CD4-positive, alpha-beta T cell treated with Interleukin-2 at 100 ng/mL for 4 hours (primary cell): ENCODE measurements at places on chromosomes 12 and 14.

DNA sequence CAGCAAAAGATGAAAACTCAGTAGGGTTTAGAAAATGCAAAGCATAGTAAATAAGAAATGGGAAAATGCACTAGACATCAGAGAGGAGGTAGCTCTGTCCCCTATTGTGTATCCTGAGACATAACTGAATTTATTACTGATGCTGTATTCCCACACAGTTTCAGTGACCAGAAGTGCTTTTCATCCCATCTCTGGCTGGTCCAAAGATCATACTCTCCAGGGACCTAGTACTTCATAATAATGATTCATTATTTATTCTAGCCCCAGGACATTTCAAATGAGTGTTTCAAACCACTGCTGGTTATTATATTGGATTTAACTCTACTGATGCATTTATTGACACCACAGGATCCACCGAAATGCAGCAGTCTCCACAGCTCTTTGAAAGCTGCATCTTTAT lies 163.3 kb downstream of the PAWR start:
- DNase-seq, result no peak

GRCh38 chr14:21467616-21468015 lies 9.1 kb downstream of the RAB2B start:
- DNase-seq, result no peak

- DNase-seq, result no peak
Measured at GRCh38 chr14:95961481-95961880, 77.7 kb upstream of the C14orf132 start.

- DNase-seq, result no peak
Measured at GRCh38 chr12:25852792-25853191, 105.7 kb upstream of the RASSF8 start.

GRCh38 chr14:50954811-50955372 lies 10.6 kb upstream of the PYGL start:
- DNase-seq, result peak; percentile 13

DNA sequence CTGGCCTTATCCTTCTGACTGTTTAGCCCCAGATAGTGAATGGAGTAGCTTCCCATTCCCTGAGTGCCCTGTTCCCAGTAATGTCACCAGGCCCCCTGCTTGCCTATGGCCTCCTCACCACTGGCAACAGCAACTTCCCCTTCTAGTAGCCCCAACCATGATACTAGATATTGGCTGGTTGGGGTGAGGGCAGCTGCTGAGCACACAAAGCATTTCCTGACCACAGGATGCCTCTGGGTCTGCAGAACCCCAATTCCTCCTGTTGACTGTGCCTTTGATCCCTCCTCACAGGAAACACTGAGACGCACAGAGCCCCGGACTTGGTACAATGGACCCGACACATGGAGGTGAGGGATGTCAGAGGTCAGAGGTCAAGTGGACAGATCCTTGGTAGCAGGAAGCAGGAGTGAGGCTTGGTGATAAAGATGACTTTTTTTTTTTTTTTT lies 597 bp downstream of the SOAT2 start:
- DNase-seq, result no peak

GRCh38 chr12:12349711-12350665 lies at the start of gene MANSC1:
TSS of gene MANSC1 (minus strand) at chr12:12350242. CDS start at chr12:12343314, 6,928 bp downstream.
- peak; percentile 37 for DNase-seq

DNA sequence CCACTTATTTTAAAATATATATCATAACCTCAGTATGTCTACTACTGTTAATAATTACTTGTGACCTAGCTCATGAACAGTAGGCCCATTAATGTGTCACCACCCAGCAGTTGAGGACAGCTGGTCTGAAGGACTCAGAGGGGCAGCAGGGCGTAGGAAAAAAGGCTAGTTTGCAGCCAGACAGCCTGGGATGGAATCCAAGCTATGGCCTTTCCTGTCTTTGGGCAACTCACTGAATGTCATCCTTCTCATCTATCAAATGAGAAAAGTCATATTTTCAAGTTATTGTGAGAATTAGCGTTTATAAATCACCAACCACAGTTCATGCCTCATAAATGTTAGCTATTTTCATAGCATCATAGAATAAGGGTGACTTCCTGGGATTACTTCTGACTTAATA lies 12.3 kb downstream of the DENND5B start:
- no peak for DNase-seq

GRCh38 chr14:66254038-66254437 lies 232.1 kb upstream of the CCDC196 start:
- no peak for DNase-seq

DNA sequence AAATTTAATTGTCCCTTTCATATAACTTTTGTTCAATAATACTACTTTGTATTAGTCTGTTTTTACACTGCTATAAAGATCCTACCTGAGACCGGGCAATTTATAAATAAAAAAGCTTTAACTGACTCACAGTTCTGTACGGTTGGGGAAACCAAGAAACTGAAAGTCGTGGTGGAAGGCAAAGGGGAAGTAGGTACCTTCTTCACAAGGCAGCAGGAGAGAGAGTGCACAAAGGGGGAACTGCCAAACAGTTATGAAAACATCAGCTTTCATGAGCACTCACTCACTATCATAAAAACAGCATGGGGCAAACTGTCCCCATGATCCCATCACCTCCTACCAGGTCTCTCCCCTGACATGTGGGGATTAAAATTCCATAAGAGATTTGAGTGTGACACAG lies 1069.0 kb downstream of the FSCB start:
- no peak for DNase-seq

GRCh38 chr12:127620735-127621355 lies 646.1 kb upstream of the TMEM132C start:
- no peak for DNase-seq

DNA sequence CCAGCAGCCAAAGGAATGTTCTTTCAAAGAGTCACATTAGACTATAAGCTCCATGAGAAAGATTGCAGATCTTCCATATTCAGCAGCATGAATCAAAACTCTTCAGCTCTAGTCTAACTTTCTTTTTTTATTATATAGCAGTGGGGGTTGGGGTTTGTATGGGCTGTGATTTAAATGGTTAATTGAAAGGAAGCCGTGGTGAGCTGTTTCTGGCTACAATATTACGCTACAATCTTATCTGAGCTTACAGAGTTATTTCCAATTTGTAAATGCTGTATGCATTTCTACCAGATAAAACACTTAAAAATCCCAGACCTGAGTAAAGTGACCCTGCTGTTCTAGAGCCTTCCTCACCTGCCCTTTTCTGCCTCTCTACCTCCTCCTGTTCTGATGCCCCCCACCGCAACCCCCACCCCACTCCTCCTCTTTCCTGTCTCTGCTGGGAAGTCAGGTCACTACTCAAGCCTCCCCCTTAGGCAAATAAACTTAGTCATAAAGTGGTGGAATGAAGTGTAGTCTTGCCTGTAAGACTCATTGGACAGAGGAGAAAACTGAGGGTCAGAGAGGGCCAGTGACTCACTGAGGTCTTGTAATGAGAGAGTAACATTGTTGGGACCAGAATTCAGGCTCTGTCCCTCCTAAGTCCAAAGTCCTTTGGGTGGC lies 1089.5 kb downstream of the BCL11B start:
- peak; percentile 37 for DNase-seq

- no peak for DNase-seq
Measured at GRCh38 chr12:3261782-3262359, 184.7 kb downstream of the TSPAN9 start.

DNA sequence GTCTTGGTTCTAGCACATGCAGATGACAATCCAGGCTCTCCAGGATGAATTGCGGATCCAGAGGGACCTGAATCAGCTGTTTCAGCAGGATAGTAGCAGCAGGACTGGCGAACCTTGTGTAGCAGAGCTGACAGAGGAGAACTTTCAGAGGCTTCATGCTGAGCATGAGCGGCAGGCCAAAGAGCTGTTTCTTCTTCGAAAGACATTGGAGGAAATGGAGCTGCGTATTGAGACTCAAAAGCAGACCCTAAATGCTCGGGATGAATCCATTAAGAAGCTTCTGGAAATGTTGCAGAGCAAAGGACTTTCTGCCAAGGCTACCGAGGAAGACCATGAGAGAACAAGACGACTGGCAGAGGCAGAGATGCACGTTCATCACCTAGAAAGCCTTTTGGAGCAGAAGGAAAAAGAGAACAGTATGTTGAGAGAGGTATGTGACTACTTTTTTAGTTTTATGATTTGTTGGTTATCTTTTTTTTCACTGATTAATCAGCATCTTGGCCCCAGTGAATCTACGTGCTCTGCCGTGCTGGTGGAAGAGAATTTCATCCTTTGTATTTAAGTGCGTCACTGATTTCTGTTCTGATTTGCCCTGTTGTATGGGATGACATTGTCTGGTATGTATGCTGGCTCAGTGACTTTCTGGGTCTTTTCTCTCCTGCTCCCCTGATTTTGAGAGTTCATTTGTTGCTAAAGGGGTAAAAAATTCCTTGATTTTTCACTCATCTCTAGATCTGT lies 92.3 kb downstream of the ERC1 start:
- no peak for DNase-seq

DNA sequence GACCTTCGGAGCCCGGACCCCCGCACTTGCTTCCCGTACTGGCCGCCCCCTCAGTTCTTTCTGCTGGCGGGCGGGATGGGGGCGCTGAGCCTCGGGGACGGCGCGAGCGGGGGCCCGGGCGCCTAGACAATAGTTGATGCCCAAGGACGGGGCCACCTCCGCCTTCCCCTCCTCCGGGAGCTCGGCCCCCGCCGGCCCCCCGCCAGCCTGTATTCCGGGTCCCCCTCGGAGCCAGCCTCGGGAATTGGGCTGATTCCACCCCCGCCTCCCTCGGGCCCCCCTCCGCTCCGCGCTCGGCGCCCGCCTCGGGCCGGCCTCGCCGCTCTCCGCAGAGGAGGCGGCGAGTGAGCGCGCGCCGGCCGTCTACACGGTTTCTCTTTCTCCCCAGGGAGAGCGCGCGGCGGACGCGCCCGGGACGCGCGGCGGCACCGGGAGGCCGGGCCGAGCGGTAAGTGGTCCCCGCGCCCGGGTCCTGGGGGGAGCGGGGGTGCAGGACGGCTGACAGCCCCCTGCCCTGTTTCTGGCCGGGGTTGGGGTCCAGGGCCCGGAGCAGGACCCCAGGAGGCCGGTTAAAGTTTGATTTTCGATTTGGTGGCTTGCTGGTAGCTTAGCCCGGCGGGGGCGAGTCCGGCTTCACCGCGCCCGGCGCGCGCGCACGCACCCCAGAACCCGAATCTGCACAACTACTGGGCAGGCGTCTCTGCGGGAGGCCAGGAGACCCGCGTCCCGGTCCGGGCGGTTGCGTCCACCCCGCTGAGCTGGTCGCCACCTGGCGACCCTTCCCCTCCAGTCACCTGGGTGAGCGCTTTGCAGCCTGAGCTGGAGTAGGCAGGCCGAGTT lies 413.7 kb downstream of the PCNX1 start:
- peak; percentile 59 for DNase-seq

GRCh38 chr12:87074781-87075180 lies 818.6 kb upstream of the MGAT4C start:
- DNase-seq, result no peak

- no peak for DNase-seq
Measured at GRCh38 chr14:70708717-70709570, 67.2 kb downstream of the TTC9 start.

DNA sequence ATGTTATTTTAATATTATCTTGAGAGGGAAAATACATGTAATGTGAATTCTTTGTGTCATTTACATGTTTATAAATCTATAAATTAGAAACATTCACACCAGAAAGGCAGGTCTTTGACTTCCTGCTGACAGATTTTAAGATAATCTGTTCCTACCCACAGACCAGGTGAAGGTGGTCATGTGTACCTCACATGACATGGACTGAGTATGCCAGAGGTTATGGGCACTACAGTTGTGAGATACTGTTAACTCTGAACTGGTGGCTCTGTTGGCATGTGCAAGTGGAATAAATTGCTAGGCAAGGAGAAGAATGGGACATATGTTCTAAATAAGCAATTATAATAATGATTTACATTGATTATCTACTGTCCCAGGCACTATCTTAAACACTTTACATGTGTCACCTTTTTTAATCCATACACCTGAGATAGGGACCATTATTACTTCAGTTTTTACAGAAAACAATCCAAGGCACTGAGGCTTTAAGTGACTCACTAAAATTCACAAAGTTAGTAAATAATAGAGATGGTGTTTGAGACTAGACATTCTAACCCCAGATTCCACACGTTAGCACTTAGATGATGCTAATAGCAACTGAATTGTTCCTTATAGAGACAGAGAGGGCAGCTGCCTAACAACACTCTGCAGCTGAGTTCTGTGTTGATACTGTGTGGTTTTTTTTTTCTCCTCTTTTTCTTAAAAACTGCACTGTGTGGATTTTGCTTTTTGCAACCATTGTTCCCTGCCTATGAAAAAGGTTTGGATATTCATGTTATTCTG lies 23.8 kb downstream of the SLC16A7 start:
- DNase-seq, result no peak

GRCh38 chr12:82034769-82035168 lies 275.6 kb upstream of the PPFIA2 start:
- no peak for DNase-seq

DNA sequence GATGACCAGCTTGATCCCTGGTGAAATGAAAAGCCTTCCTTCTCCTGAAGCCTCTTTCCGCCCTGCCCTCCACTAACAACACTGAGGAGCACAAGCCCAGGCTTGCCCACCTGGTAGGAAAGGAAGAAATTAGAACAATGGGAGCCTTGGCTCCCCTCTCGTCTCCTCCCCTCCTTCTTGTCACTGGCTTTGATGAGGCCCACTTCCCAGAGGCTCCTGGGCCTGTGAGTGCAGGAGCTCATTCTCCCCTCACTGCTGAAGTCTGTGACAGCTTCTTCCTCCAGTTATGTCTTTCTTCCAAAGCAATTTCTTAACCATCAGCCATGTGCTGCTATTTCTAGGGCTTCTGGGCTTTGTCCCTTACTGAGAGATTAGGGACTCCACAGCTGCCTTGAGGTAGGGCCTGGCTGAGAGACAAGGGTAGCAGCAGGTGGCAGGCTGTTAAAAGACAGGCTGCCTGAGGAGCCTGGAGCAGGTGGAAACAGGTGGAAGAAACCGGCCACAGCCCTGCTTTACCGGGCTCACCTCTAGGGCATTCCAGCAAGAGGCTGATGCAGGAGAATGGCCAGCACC lies 53.6 kb upstream of the SRSF5 start:
- no peak for DNase-seq

- DNase-seq, result peak; percentile 79
Measured at GRCh38 chr12:100141666-100141997, 1.0 kb downstream of the BLTP3B start.

DNA sequence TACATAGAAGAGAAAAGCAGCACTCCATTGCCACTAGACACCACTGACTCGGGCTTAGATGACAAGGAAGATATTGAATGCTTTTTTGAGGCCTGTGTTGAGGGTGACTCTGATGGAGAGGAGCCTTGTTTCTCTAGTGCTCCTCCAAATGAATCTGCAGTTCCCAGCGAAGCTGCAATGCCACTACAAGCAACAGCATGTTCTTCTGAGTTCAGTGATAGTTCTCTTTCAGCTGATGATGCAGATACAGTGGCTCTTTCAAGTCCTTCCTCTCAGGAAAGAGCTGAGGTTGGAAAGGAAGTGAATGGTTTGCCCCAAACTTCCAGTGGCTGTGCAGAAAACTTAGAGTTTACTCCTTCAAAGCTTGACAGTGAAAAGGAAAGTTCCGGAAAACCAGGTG lies 114.5 kb upstream of the NPAS3 start:
- DNase-seq, result no peak

GRCh38 chr12:66309606-66310005 lies 7.3 kb downstream of the HELB start:
- no peak for DNase-seq
